ENCODE measurements at places on chromosomes 12 and 14.

DNA sequence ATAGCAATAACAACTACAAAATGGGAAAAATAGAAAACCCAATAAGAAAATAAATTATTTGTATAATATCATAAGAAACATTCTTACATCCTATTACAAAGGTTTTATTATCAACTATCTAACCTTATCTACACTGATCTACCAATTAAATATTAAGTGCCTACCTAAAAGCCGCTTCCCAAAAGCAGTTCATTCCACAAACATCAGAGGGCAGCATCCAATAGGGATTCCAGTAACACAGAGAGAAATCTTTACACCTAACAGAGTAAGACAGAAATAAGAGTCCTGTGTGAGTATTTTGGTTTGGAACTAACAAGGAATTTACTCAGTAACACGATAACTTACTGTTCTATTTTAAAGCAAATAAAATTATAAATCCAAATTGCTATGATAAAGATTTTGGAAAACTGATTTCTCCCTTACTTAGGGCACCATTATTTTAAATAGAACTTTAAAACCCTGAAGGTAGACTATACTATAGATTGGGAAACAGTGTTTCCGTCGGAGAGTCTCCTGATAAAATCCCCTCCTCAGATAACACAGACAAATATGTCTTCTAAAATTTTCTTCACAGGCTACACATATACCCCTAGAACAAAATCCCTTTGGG, 15.0 kb downstream of the GXYLT1 start:
- peak; percentile 28 for DNase-seq

GRCh38 chr14:23114669-23115038, 4.4 kb downstream of the CEBPE start:
- DNase-seq, result no peak

DNA sequence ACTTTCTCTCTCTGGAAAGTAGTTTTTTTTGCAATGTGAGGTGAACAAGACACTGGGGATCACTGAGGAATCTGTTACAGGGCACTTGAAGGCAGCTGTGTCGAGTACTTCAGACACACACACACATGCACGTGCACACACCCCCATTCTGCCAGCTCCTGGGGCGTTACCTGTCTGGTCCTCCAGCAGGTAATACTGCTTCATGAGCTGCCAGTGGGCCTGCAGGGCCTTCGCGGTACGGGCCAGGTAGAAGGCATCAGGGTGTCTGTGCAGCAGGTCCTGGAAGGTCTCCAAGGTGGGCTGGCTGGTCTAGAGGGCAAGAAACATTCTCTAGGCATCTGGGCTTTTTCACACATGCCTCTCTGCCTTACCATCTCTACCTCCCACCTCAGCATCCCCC, 5.1 kb downstream of the MCRS1 start:
- DNase-seq, result no peak

GRCh38 chr12:7241404-7242005, 52.0 kb downstream of the PEX5 start:
- no peak for DNase-seq

DNA sequence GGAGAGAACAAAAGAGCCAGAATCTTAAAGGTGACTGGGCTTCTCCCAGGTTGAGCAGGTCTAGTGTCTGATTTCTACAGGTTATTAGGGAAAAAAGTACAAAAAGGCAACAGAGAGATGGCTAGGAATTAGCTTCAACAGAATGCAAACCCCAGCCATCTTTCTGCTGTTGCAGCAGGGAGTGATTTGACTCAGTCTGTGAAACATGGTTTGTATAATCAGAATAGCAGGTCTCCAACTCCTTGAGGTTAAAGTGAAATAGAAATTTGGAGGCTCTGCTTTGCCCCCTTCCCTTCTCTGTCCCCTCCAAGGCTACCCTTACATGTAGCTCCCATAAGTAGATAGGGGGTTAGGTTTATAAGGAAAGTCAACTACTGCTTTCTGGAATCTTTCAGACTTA, 105.8 kb downstream of the AKAP6 start:
- no peak for DNase-seq

- peak; percentile 37 for DNase-seq
Measured at GRCh38 chr14:56474419-56475022, 105.1 kb upstream of the TMEM260 start.

- DNase-seq, result no peak
Measured at GRCh38 chr12:117331691-117332090, 29.7 kb downstream of the NOS1 start.

GRCh38 chr12:105167346-105167745, 59.8 kb downstream of the WASHC4 start:
- no peak for DNase-seq

- no peak for DNase-seq
Measured at GRCh38 chr12:30807695-30808034, 52.9 kb upstream of the CAPRIN2 start.

GRCh38 chr12:100554608-100555077, 18.8 kb upstream of the GAS2L3 start:
- DNase-seq, result peak; percentile 72

- no peak for DNase-seq
Measured at GRCh38 chr12:75990189-75990912, 41.2 kb downstream of the PHLDA1 start.

DNA sequence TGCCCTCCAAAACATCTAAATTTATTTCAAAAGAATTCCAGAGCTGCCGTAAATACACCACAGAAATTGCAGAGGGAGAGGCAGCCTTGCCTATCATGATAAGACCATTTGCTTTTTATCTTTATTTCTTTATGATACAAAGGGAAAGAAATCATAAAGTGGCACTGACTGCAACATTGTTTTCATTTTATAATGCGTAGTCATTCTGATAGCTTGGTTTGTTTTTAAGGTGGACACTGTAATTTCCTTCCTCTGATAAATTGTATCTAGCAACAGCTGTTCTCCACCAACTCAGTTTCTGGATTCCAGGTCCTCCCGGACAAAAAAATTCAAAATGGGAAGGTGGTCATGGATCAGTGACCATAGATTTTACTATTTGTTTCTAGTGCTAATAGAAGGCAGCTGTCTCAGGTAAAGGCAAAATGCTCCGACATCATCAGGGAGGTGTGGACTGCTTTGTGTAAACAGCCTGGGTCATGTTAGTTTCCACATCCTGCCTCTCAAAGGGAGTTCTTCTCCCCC, 623 bp upstream of the TSPAN8 start:
- DNase-seq, result no peak

DNA sequence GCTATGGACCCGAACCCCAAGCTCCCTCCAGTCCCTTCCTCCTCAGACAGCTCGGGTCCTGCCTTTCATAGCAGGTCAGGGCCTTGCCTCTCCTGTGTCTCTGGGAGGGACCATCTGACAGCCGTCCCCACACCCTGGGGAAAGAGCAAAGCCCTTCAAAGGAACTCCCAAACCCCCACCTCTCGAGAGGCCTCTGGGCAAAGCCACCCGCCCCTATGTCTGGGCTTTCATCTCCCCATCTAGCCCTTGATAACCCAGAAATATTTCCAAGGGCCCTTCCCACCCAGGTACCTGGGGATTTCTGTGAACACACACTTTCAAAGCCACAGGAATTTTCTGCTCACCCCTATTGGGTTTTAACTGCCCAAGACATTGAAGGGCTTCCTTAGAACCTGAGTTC, 32.1 kb downstream of the SNRNP35 start:
- DNase-seq, result no peak

GRCh38 chr14:35669782-35670181, 135.8 kb downstream of the INSM2 start:
- no peak for DNase-seq

DNA sequence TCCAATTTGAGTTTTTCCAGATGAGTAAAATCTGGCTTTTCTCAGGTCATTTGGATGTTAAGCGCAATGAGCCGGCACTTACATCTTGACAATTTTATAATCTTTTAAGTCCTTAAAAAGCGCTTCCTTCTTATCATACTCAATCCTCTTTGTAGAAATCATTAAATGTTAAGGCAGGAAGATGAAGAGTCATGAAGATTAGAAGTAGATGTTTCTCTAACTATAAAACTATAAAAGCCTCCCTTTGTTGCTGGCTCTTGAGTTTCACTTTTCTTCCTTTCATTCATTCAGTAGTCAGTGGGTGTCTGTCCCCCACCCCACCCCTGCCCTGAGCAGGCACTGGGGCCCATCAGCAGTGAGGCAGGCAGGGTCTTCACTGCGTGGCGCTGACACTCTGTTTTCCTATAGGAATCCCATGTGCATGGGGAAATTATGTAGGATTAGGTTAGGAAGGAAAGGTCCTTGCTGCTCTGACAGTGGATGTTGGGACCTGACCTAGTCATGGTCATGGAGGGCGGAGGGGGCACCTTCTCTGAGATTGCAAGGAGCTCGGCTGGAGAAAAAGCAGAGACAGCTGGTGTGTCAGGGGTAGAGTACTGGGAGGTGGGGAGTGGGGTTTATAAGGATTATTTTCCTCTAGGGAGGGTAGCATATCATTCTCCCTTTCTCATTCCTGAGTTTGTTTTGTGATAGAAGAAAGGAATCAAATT, 65.8 kb downstream of the CCDC92 start:
- DNase-seq, result no peak

GRCh38 chr12:108232565-108232964, 103.5 kb downstream of the WSCD2 start:
- DNase-seq, result peak; percentile 2

- no peak for DNase-seq
Measured at GRCh38 chr12:112898380-112898779, 8.4 kb upstream of the OAS1 start.

DNA sequence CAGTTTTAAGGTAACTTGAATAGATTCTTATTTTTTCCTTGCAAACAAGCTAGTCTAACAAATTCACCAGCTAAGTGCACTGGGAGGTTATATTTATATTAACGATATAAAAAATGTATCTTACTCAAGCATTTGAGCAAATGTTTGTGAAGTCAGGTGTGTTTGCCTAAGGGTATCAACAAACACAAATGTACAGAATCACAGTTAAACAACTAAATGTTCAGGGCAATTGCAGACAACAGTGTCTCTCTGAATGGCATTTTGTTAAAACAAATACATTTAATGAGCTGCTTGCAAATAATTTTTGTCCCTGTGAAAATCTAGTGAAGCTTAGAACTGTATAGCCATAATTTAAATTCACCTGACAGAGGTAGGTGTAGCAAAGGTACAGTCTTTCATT, 28.2 kb upstream of the FLRT2 start:
- DNase-seq, result no peak

DNA sequence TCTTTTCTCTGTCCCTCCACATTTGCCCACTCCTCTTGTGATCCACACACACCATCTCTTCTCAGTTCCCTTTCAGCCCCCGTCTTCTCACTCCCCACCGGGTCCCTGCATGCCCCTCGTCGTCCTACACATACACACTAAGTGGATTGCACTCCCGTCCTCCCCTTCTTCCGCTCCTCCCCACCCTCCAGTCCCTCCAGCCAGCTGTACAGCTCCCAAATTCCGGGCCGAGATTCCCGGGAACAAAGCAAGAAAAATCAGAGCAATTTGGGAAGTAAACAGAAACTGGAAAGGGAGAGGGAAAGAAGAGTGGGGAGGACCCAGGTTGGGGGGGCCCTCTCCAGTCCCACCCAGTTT, 282 bp upstream of the IGFBP6 start:
- no peak for DNase-seq

DNA sequence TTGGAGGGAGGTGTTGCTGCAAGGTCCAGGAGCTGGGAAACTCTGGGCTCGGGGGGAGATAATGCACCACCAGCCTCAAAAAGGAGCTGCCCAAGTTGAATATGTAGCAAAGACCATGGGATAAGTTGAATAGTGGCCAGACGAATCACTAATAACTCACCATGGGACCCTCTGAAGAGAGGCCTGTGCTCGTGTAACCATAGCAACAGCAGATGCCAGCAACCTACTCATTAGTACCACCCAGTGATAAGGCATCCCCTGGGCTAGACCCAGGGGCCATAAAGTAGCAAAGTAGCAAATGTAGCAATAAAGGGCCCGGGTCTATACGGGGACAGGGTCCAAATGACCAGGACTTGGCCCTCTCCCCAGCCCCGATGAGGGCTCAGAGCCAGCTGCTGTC, 328.0 kb downstream of the DPF3 start:
- no peak for DNase-seq

DNA sequence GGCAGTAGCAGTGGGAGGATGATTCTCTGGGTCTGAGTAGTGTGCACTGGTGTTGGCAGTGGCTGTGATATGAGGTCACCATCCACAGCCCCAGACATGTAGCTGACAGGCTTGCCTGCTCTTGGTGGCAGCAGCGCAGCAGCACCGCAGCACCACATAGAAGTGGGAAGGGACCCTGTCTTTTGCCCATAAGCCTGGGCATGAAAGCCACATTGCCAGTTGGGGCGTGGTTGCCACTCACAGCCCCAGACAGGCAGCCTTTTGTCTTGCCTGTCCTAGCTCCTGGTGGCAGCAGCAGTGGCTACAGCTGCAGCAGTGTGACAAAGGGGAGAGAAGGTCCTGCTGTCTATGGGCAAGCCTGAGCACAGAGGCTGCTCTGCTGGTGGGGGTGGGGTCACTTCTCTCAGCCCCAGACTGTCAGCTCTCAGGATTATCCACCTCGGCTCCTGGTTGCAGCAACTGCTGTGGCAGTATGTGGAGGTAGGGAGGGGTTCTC, 71.5 kb downstream of the BRMS1L start:
- no peak for DNase-seq

DNA sequence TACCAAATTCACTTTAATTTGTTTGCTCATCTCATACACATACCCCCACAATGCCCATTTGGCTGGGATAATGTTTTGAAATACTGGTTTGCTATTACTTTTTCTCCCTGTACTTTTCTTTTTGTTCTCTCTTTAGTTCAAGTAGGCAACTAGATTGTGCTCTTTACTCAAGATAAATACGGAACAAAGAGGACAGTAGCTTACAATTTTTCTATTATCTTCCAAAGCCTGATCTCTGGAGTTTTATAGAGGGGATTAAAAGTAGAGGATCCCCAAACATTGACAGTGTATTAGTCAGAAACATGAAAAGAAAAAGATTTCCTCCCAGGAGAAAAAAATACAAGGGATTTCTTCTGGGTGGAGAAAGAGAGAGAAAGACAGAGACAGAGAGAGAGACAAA, 102.1 kb upstream of the FSCB start:
- no peak for DNase-seq

DNA sequence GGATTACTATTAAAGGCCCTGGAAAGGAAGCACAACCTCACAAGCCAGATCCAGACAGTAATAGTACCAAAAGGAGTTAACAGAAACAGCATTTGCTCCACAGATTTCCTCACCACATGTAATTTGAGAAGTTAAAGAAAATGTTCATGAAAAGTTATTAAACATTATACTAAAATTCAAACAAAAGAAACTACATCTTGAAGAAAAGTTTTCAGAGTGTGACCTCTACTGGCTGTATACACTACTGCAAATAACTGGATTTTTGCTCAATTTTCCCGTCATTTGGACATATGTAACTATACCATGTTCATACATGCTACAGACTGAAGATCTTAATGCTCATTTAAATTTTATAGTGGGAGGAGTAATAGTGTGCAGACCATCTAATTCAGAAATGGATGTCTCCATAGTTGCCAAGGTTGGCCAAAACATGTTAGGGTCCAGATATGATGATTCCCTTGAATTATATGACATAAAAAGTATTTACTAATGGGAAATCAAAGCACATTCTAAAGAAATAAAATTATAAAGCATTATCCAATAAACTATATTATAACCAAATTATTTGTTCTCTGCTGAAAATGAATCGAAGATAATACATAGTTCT, 5.6 kb downstream of the KRR1 start:
- DNase-seq, result no peak

Data from NCI-H1694 treated with DMSO at 0.1 percent for 48 hours (cell line).